ENCODE measurements at places on chromosomes 5 and 9. TPM values are rescaled to one million over a fixed set of nuclear protein-coding genes. Genes with fewer than 3 reads are reported as not detected.

DNA sequence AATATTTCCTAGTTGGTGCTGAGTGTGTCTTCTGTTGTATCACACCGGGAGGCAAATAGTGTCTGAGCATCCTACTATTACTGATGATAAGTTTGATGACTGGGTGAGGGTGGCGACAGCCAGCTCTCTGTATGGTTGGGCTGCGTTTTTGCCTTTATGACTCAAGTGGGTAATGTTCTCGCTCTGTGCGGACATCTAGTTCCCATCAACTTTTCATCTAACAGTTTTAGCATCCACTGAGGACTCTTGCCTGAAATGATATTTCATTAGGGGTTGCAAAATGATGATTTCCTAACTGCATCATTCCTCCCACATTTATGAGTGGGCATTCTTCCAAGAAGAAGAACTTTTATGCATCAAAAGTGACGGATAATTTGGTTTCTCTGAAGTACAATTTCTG is 26.5 kb downstream of the HMCN2 start:
- no peak for DNase-seq

DNA sequence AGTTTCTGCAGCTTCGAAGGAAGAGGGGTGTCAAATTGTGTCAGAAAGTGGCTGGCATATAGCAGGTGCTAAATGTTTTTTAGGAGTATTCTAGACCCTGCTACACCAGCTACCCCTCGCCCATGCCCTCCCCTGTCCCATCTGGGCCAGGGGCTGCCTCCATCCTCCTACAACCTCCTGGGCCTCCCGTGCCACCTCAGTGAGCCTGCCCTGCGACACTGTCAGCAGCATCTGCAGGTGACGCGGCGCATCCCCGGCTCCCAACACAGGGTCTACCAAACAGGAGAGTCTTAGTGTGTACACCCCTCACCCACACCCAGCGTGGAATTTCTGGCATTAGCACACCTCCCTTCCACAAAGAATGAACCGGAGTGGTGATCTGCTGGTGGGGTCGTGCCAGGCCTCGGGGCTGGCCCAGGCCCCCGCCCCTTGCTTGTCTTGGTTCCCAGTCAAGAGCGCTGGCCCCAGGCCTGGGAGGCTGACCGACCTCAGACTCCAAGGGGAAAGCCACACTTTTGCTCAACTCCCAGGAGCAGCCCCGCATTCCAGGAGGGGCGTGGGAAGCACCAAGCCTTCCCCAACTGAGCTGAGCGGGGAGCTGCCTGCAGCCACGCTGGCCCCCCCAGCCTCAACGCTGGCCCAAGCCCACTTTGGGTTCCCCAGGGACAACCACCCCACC is 55.2 kb downstream of the NEURL1B start:
- no peak for DNase-seq

DNA sequence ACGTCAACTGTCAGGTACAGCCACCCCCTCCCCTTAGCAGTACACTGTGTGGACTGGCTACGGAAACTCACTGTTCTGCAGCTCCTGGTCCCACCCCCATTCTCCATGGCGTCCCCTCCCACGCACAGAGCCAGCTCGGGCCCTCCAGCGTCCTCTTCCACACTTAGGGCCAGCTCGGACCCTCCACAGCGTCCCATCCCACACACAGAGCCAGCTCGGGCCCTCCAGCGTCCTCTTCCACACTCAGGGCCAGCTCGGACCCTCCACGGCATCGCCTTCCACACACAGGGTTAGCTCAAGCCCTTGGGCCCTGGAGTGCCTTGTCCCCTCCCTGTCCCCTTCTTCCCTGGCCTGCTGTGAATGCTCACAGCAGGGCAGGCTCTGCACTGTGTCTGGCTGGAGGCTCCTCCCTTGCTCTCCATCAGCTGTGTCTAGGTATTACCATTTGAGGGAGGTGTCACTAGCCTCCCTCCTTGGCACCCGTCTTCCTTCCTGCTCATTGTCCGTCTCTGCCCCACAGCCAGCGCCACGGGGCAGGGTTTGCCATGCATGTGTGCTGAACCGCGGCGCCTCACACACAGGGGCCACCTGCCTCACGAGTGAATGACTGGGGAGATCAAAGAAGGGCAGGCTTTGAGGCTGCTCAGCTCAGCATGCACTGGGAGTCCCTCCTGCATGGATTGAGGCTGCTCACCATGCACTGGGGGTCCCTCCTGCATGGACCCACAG is 78.5 kb upstream of the CACNA1B start:
- DNase-seq: no peak

DNA sequence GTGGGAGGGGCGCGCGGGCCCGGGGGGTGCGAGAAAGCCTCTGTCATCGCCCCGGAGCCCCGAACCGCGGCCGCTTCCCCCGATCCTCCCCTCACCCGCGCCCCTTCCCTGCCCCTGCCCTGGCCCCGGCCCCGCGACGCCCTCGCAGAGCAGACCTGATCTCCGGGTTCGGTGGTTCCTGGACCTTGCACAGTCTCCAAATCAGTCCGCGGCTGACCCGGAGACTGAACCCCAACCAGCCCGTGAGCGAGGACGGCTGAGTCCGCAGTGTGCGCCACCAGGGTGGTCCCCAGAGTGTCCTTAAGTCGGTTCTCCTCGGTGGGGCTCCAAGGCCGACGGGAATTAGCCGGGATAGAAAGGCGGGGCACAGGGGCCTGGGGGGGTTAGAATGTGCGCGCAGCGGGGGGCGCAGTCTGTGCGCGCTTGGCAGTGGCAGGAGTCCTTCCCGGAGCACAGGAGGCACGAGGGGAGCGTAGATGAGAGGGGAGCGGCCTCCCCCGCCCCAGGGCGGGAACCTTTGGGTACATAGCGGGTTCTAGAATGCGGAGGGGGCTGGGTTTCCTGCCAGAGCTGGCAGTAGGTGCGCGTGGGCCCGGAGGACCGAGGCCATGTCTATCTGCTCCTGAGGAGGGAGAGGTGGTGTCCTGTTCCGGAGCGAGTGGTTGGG is 779 bp downstream of the PKN3 start:
- no peak for DNase-seq

GRCh38 chr9:111107141-111107540 is 68.9 kb upstream of the LPAR1 start:
- no peak for DNase-seq

DNA sequence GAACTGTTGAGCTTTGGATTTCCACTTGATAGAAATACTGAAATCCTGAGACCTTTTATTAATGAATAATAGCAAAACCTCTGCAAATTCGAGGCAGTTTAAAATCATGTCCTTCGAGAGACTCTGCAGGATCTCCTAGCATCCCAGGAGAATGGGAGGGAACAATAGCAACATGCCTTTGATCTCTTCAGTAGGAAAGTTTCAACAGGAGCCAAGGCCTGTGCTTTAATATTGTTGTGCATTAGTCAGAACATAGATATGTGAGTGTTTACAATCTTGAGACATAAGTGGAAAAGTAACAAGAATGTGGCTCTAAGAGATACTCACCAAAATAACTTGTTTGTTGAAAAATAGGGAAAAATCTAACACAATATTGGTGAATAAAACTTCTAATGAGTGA is 83.3 kb upstream of the LHFPL2 start:
- DNase-seq: no peak

Gene C5orf52
- not detected for total RNA-seq

- DNase-seq: no peak
Observed at GRCh38 chr5:82387001-82387818, 109.1 kb upstream of the RPS23 start.

Measured in epithelial cell of proximal tubule (primary cell).